Left cardiac atrium (tissue), 4 donors: ENCODE measurements at places on chromosomes 3 and 15. TPM values are rescaled to one million over a fixed set of nuclear protein-coding genes. Genes with fewer than 3 reads are reported as not detected.

- no peak for DNase-seq
Observed at GRCh38 chr15:29183071-29183831, 86.4 kb downstream of the NSMCE3 start.

ATP10A gene
- total RNA-seq: 5.1 TPM

PPARG gene
- total RNA-seq: 40.1 TPM

DNAJC19 gene
- total RNA-seq: 76.0 TPM
